ENCODE measurements at places on chromosomes 16 and 17.

DNA sequence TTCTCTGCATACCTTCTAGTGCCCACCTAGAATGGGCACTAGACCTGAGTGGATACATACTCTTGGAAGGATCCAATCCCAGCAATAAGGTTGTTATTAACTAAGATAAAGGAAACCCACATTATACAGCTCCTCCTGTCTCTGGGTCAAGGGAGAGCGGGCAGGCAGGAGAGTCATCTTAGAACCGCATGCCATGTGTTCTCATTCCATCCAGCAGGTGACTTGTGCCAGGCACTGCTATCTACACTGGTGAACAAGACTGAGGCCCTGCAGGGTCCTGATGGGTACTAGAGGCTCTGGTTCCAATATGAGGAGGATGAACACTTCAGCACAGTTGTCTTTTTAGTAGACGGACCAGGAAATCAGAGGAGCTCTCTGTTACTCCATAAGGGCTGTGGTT lies 5.9 kb upstream of the CD300H start:
- DNase-seq: no peak

DNA sequence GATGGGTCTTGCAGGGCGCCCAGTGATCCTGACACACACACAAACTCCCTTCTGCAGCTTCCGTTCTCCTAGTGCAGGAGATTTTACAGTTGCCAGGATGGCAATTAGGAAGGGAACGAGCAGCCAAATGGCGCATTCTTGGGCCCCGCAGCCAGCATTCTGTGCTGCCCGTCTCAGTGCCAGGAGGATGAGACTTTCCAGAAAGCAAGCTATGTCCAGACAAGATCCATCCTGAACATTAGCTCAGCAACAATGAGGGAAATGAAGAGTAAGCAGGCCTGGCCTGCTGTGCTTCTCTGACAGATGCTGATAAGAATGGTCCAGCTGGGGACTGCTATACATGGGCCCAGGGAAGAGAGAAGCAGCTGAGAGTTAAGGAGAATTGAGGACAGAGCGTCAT lies 16.5 kb downstream of the SPPL2C start:
- no peak for DNase-seq

DNA sequence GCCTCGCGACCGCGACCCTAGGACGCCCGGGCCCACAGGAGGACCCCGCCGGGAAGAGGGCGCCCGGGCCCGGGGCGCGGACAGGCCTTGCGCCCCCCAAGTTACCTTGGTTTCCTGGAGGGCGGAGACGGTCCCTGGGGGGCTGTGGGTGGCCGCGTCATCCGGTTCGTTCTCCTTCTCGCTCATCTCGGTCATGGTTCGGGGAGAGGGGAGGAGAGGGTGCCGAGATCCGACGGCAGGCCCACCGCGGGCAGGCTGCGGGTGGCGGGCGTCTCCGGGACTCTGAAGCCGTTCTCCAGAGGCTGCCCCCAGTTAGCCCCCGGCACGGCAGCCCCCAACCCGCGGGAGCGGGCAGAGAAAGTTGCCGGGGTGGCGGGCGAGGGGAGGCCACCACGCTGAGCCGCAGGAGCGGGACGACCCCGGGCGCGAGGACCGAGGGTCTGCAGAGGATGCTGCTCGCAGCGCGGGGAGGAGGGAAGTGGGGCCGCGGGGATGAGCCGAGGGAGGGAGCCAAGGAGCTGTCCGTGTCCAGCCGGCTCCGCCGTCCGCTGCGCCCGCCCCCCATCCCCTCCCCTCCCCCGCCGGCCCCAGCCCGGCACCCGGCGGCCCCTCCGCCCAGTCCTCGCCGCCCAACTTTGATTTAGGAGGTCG lies at the start of gene STAC2:
TSS of gene STAC2 (minus strand) at position 638 of the 651 bp plus-strand sequence. CDS start at position 195, 443 bp downstream.
- no peak for DNase-seq

- no peak for DNase-seq
Observed at GRCh38 chr16:65418435-65418834, 296.6 kb upstream of the CDH11 start.

DNA sequence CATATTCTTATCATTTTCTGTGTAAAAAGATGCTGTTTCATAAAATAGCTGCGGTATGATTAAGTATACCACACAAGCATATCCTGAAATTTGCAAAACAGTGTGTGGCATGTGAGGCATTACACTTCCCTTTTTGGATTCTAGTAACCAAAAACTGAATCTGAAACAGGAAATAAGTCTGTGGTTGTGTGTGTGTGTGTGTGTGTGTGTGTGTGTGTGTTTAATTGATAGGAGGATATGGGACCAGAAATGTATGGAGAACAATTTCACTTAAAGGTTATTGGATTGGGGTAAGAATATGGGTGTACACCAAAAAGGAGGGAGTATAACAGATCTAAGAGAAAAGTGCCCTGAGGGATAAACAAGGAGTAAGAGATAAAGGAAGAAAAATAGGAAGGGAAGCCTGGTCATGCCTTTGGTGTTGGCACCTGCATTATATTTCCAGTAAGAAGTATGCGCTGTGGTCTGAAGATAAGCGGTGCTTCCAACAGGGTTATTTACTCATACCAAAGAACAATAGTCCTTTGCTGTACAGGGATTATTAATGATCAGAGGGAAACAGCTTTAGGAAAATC lies 4.0 kb downstream of the LYRM1 start:
- no peak for DNase-seq

DNA sequence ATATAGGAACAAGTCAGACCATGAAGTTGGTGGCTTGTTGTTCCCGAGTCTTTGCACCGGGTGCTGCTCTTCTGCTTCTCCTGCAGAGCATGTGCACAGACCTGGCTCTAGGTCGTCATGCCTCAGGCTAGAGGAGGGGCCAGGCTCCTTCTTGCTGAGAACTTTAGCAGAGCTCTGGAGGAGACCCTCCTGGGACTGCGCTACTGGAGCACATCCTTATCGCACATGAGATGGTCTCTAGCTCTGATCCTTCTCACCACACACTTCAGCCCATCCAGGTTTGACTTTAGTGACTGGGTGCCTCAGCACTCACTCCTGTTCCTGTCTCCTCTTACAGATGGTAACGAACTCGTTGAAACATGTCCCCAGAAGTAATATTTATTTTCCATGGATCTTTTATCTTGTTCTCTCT lies 14.9 kb downstream of the FOXK2 start:
- DNase-seq: no peak

- DNase-seq: no peak
Observed at GRCh38 chr16:72482695-72483094, 310.7 kb upstream of the PMFBP1 start.

DNA sequence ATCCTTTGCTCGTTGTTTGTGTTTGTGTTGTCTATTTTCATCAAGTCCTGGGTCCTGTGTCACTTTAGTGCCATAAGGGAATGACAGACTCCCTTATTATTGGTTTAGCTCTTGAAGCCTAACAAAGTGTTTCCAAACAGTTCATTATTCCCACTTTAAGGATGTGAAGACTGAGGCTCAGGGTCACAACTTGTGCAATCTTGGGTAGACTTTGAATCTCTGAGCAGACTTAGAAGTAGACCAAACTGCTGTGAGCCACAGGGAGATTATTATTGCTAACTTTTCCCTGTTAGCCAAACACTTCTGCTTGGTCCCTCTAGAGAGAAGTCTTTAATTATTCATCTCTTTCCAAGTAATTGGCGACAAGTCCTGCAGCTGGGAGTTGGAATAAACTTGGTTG lies 31.8 kb downstream of the PRKCB start:
- no peak for DNase-seq

- DNase-seq: peak; percentile 44
Observed at GRCh38 chr16:67928561-67929364, 2.9 kb downstream of the CTRL start.

- DNase-seq: no peak
Observed at GRCh38 chr16:68229431-68230175, 6.3 kb downstream of the ESRP2 start.

- no peak for DNase-seq
Observed at GRCh38 chr16:79305074-79305473, 295.5 kb downstream of the MAF start.

- no peak for DNase-seq
Observed at GRCh38 chr17:81035521-81036196, 708 bp downstream of the BAIAP2 start.

GRCh38 chr17:81510785-81511553 lies 1.6 kb downstream of the ACTG1 start:
- no peak for DNase-seq

GRCh38 chr16:68445458-68445857 lies 2.9 kb downstream of the SMPD3 start:
- DNase-seq: peak; percentile 53

GRCh38 chr16:78761427-78761826 lies 662.0 kb downstream of the WWOX start:
- DNase-seq: no peak

GRCh38 chr17:1275962-1276736 lies 3.3 kb upstream of the TRARG1 start:
- no peak for DNase-seq

GRCh38 chr16:57252148-57252721 lies 7.2 kb downstream of the ARL2BP start:
- DNase-seq: no peak

GRCh38 chr16:54454616-54455015 lies 168.0 kb upstream of the IRX3 start:
- DNase-seq: no peak

DNA sequence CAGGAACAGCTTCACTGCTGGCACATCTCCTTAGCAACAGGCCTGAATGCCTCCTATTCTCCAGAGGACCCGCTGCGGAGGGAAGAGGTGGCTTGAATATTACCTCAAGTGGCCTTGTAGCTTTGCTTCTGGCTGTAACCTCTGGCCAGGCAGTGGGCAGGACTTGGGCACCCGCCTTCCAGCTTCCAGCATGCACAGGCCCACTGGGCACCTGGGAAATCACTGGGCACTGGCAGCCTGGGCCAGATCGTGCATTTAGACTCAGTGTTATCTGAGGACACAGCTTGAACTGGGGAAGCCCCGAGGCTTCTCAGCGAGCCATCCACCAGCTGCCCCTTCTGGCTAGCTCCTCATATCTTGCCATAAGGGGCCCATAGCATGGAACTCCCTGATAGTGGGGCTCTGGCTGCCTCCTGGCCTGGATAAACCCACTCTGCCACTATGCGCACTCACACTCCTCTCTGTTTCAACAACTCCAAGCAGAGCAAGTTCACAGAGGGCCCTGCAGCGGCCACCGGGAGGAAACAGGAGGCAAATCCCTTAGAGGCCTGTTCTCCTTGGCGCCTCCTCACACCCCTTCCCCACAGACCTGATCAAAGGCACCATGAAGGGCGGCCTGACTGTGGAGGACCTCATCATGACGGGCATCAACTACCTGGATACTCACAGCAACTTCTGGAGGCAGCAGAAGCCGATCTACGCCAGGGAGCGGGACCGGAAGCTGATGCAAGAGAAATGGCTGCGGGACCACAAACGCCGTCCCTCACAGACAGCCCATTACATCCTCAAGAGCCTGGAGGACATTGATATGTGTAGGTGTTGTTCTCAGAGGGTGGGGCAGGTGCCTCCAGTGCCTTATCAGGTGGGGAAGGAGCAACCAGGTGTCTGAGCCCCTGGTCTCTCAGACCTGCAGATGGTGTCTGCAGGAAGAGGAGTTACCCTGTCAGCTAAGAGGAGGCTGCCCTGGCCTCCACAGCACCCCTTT lies 7.8 kb downstream of the ODAD4 start:
- DNase-seq: no peak

- no peak for DNase-seq
Observed at GRCh38 chr17:63151941-63152523, 186.0 kb downstream of the TANC2 start.

DNA sequence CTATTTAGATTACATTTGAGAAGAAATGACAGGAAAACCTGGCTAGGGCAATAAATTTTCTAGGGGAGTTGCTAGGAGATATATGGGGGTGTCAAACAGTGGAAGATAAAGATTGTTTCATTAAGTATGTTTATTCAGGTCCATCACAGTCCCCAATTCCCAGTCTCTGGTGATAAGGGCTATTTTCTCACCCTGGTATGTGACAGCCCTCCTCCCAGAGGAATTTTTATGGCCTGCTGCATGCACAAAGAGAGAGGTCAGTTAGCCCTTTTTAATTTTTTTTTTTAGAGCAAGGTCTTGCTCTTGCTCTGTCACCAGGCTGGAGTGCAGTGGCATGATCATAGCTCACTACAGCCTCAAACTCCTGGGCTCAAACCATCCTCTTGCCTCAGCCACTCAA lies 53.6 kb upstream of the ATF7IP2 start:
- no peak for DNase-seq

DNA sequence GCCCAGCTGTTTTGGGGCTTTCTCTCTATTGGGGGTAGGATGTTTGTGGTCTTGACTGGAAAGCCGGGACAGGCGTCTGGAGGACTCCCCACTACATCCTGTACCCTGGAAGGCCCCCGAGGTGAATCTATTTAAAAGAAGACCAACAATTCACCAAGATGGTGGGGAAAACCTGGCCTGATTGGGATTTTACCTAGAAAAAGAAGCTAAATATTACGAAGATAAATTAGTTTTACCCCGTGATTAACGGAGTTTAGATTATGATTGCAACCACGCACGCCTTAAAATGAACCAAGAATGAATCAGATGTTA lies 779 bp upstream of the CCDC102A start:
- no peak for DNase-seq

- DNase-seq: no peak
Observed at GRCh38 chr17:39264119-39264518, 38.4 kb upstream of the STAC2 start.

DNA sequence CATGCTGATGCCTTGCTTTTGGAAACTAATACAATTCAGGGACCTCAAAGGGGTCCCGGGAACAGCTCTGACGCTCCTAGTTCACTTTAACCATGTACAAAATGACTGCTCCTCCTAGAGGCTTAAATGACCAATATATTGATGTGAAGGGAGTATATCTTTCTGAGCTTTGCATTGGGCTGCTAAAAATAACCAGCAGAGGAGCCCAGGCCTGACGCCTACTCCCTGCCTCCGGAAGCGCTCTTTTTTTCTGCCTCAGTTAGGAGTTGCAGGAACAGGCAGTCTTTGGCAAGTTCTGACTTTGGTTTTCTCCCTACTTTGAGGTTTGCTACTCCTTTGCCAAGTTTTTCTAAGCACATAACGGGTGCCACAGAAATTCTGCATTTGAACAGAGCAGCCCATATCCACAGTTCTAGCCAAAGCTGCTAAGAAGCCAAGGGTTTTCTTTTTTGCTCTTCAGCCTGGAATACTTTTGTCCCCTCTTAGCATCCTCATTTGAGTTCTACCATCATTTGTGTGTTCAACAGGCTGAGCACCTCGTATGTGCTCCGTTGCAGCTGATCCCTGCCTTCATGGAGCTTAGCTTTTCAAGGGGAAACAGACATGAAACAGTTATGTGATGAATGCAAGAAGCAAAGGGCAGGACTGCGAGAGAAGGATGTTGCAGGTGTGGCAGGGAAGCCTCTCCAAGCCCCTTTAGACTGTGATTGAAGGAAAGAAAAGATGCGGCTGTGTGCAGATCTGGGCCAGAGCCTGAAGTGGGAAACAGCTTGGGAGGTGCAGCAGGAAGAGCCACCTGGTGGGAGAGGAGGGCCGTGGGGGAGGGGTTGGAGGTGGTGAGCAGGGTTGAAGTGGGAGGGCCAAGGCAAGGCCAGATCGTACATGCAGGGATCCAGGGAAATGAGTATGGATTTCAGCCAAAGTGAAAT lies 2.8 kb upstream of the NAGPA start:
- DNase-seq: no peak

DNA sequence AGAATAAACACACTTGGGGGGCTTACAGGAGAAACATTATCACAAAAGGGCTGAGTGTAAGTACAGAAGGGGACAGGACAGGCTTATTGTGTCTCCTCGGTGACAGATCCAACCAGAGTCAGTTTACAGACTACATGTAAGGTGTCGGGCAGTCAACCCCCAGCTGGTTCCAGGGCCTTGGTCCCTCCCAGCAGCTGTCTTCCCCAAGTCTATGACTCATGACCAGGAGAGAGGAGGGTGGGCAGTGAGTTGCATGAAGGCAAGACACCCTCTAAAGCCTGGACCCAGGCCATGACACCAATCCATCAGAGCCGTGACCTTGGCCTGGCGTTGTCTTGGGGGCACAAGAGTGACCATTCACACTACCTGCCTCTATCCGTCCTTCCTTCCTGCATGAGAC lies 276.2 kb upstream of the CCL2 start:
- DNase-seq: no peak

All from NCI-H774 (cell line).